ENCODE measurements at places on chromosomes 3 and 15. TPM values are rescaled to one million over a fixed set of nuclear protein-coding genes. Genes with fewer than 3 reads are reported as not detected.

The COL8A1 gene
- total RNA-seq: not detected

The TP63 gene
- total RNA-seq: not detected

The EIF4E3 gene
- total RNA-seq: 0.06 TPM

The TM4SF4 gene
- total RNA-seq: 0.95 TPM

The ZCWPW2 gene
- 0.53 TPM for total RNA-seq

The DAZL gene
- total RNA-seq: not detected

The SAMMSON gene
- not detected for total RNA-seq

The ANKUB1 gene
- total RNA-seq: not detected

The ZNF621 gene
- 13.2 TPM for total RNA-seq

The IGF2BP2 gene
- 46.3 TPM for total RNA-seq

The TPRG1 gene
- total RNA-seq: not detected

The CCR5 gene
- not detected for total RNA-seq

The PRTG gene
- 17.1 TPM for total RNA-seq

The SLC28A2 gene
- 0.08 TPM for total RNA-seq

The CP gene
- total RNA-seq: 42.6 TPM

The HHLA2 gene
- total RNA-seq: not detected

The SCG5 gene
- total RNA-seq: 2.4 TPM

The SLC22A14 gene
- not detected for total RNA-seq

The NOX5 gene
- total RNA-seq: not detected

The GPX1 gene
- 149 TPM for total RNA-seq

The DGKG gene
- 10.2 TPM for total RNA-seq

The CPNE9 gene
- total RNA-seq: not detected

The POPDC2 gene
- total RNA-seq: 0.18 TPM

The SCAANT1 gene
- not detected for total RNA-seq

The RTP3 gene
- total RNA-seq: 0.09 TPM

The CAMK2N2 gene
- 0.27 TPM for total RNA-seq

The ZNF80 gene
- total RNA-seq: not detected

The GASK1A gene
- total RNA-seq: not detected

The HDDC3 gene
- total RNA-seq: 28.3 TPM

The ACSBG1 gene
- total RNA-seq: 0.35 TPM

The ZMYND10 gene
- 0.60 TPM for total RNA-seq

The SNX33 gene
- 10.8 TPM for total RNA-seq

The C3orf80 gene
- not detected for total RNA-seq

The RPUSD3 gene
- 32.1 TPM for total RNA-seq

The RFC4 gene
- total RNA-seq: 103 TPM

The NR1I2 gene
- total RNA-seq: 10.9 TPM

The TCTA gene
- total RNA-seq: 6.7 TPM

The CCR3 gene
- total RNA-seq: not detected

The TMC3 gene
- total RNA-seq: not detected

The MITF gene
- total RNA-seq: 0.38 TPM

The MESP1 gene
- not detected for total RNA-seq

The CHRD gene
- total RNA-seq: 3.4 TPM

The MORF4L1 gene
- 361 TPM for total RNA-seq

The NANOGP8 gene
- total RNA-seq: 0.25 TPM

The DNAJB11 gene
- total RNA-seq: 62.5 TPM

The CAV3 gene
- not detected for total RNA-seq
